ENCODE measurements at places on chromosomes 4 and X. TPM values are rescaled to one million over a fixed set of nuclear protein-coding genes. Genes with fewer than 3 reads are reported as not detected.

DNA sequence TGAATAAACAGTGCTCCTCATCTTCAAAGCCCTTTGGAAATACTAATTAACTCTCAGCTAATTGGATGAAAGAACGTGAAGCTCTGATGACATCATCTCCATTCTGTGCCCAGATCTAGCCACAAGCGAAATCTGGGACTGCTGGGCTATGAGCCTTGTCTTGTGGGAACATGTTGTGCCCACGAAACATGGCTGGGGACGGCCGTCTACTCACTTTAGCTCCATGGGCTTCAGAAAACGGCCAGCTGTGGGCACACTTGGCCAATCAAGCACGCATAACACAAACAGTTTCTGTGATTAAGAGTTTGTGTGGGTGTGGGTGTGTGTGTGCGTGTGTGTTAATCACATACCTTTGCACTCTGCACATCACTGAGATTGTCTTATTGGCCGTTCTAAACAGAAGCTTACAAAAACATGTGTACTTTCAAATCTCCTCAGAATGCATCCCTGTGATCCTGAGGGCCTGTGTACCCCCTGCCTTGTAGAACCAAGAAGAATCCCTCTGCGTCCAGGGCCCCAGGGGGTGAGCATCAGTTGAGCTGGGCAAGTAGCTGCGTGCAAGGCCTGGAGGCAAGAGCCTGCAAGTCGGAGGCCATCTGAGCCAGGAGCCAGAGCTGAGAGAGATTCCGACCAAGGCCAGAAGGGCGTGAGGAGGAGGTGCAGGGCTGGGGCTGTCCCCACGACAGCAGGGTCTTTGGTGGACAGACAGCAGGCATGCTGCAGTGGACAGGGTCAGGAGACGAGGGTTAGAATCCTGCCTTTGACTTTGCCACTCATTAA is 18.7 kb upstream of the ZNF185 start:
- peak; percentile 52 for DNase-seq

DNA sequence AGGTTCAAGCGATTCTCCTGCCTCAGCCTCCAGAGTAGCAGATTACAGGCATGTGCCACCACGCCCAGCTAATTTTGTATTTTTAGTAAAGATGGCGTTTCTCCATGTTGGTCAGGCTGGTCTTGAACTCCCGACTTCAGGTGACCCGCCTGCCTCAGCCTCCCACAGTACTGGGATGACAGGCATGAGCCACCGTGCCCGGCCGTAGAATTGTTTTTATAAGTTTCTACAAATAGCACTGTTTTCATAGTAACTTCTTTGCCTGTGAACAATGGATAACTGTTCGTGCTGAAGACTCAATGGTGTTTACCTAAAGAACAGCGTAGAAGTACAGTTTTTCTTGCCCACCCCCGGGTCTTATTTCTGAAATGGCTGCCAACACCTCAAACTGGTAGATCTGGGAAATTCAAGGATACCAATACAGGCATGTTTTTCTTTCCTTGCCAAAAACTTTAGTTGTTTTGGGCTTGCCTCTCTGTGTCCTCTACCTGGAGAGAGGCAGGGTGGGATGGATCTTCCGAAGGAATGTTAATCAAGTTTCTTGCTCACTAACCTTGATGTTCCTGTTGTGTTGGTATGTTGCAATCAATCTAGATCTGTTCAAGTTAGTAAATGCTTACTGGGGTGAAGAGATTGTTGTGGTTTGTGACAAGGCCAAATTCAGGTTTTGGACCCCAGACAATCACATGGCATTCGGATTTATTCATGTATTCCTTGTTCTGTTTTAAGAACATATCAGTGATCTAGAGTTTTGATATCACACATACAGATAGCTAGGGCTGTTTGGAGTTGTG is 2.8 kb upstream of the RUFY3 start:
- DNase-seq, result no peak

- no peak for DNase-seq
Measured at GRCh38 chrX:23578079-23578478, 89.2 kb upstream of the PRDX4 start.

DNA sequence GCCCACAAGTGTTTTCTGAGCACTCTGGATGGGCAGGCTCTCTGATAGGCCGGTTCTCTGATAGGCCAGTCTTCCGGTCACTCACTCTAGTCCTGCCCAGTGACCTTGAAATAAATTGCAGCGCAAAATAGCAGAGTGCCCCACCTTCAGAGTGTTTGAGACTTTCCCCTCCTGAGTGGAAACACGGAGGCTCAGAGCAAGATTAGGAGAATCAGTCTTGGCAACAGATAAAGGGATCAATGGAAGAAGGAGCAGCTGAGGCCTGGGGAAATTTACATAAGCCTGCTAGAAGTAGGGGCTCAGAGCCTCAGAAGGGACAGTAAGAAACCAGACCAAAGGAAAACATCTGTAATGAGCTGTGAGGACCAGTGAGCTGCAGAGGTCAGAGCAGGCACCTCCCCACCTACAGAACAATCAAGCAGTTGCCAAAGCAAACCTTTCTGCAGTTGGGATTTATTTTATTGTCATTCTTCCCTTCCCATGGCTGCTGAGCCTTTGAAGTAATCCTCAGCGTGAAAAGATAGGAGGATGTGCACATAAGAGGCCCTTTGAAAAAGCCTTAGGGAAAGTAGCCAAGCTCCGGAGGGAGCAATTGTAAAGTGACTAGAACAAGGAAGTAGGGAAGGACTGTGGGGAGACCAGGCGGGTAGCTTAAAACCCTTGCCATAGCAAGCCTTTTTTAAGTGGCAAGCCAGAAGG is 89.1 kb upstream of the TSPAN5 start:
- no peak for DNase-seq

- no peak for DNase-seq
Measured at GRCh38 chrX:108087792-108088191, 3.5 kb downstream of the PSMD10 start.

DNA sequence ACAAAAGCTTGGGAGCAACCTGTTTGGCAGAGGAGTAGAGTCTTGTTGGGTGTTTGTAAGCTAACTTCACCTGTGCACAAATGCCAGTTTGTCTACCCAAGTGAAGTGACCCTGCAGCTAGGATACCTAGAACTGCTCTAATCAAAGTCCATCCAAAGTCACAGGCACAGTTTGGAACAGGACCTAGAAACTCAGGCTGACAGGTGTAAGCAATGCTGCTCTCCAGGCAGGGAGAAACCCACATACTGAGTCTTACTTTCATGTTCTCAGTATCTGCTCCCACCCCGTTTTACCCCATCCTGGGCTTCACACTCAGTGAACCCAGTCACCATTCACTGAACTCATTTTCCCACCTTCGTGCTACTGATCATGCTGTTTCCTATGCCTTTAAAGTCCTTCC is 40.3 kb downstream of the MAML3 start:
- DNase-seq, result no peak

DNA sequence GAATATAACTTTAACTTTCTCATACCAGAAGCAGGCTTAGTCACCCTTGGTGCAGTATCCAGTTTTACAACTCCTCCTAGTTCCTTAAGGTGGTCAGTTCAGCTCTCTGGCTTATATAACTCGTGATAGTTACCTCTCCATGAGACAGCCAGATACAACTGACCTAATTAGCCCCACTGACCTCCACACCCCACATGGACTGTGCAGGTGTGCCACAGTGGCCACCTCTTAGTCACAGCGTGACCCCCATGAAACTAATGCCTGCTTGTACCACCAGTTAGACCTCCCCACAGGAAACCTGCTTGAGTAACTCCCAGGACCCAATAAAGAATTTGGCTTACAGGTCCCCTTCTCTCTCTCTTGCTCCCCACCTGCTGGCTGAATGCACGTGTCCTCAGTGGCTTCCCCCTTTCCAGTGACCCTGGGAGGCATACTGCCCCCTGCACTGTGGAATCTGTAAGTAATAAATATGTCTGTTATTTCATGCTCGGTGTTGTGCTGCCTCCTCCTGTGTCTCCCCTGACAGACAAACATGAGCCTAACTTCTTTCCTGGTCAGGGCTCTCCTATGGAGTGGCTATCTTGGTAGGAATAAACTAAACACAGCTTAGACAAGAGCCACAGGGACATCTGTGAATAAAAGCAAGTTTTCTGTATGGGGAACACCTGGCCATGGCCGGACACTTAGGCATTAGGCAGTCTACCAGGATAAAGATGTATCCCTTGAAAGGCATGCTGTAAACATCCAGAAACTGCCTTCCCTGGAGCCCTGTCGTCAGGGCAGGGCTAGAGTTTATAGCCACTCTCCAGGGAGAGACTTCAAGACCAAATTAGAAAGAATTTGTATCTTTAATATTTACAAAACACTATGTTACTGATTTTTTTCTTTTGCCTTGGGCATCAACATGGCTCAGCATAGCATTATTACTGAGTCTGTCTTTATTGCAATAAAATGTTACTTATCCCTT is 209.7 kb upstream of the BOD1L1 start:
- DNase-seq, result no peak

- DNase-seq, result no peak
Measured at GRCh38 chr4:27807207-27807606, 946.6 kb downstream of the STIM2 start.

- DNase-seq, result no peak
Measured at GRCh38 chrX:10754445-10754844, 134.1 kb upstream of the MID1 start.

GRCh38 chr4:42519803-42520417 is 122.6 kb downstream of the SHISA3 start:
- peak; percentile 7 for DNase-seq

DNA sequence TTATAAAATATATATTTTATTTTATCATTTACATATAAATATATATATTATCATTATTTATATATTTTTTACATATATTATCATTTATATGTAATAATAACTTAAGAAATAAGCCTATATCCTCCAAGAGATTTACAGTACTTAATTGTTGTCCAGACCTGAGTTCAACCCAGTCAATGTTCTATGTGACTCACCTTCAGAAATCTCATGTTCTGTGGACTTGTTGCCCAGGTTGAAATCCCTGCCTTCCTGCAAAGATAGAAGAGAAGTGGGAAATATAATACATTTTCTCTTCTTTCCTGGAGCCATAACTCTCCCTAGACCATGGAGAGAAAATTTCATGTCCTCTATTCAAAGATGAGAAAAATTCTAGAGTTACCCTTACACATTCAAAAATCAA is 247.3 kb downstream of the PARM1 start:
- no peak for DNase-seq

DNA sequence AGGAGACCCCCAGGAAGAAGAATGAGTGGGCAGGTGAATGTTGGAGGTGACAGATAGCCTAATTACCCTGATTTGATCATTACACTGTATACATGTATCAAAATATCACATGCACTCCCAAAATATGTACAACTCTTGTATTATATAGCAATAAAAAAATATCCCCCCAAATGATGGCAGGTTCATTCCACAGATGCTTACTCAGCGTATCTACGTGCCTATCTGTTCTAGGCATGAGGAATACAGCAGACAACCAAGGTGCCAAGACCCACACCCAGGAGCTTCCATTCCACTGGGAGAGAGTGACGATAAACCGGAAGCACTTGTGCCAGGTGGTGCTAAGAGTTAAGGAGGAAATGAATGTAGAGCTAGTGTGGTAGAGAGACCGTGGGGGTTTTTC is 42.4 kb downstream of the ADRA2C start:
- no peak for DNase-seq

DNA sequence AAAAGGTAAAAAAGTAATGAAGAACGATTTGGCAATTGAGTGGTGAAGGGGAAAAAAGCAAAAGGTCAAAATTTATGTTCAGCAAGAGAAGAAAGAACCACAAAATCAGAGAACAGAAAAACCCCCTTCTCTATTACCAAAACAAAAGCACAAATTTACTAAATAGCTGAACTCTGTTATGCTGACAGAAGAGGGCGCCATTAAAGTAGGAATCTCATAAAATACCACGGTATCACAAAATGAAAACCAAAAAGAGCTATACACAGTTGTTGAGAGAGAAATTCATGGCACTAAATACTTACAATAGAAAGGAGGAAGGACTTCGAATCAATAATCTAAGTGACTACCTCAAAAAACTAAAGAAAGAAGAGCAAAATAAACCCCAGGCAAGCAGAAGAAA is 69.6 kb upstream of the CXorf66 start:
- DNase-seq, result no peak

DNA sequence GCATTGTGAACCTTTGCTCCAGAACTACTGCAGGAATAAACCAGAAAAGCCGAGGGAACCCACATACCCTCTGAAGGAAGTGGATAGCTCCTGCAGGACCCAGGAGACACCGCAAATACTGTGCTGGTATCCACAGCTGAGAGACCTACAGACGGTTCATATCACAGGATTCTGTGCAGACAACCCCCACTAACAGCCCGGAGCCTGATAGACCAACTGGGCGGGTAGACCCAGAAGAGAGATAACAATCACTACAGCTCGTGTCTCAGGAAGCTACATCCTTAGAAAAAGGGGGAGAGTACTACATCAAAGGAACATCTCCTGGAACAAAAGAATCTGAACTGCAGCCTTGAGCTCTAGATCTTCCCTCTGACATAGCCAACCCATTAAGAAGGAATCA is 150.8 kb downstream of the FRAS1 start:
- no peak for DNase-seq

DNA sequence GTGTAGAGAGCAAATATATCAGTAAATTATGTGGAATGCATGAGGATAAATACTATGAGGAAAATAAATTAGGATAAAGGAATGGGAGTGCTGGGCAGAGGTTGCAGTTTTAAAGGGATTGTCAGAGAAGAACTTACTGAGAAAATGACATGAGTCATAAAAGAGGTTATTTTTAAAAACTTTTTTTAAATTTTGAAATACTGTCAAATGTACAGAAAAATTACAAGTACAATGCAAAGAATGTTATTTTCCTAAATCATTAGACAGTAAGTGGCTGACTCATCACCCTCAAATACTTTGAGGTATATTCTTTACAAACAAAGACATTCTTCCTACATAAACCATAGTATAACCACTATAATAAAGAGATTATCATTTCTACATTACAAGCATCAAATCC is 29.8 kb upstream of the H2AZ1 start:
- no peak for DNase-seq

GRCh38 chr4:165204462-165204830 is 2.9 kb upstream of the KLHL2 start:
- DNase-seq, result no peak

DNA sequence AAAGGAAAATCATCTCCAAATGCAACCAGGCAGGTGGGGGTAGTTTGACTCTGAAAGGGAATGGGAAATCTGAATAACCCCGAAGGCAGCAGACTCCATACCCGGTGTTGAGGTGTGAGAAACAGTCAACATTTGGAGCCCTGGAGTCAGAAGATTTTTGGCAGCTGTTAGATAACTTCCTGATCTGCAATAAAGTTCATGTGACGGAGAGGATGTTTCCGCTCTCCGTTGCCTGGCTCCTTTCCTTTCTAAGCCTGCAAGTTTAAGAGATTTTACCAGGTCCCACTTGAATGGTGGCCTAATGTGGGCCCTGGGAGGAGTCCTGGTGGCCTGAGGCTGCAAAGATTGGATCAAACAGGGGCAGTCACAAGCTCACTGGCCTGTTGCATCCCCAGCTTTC is 27.7 kb downstream of the HAND2 start:
- DNase-seq, result no peak

Gene BMX
- 0.71 TPM for total RNA-seq

Gene KIAA1210
- total RNA-seq, result not detected

Gene CASP3
- 28.7 TPM for total RNA-seq

Gene NONO
- total RNA-seq, result 523 TPM

Gene FRAS1
- 4.0 TPM for total RNA-seq

Gene PPEF2
- total RNA-seq, result not detected

Gene MGAT4D
- total RNA-seq, result not detected
